ENCODE measurements at places on chromosomes 3 and 15.
A peak's percentile ranks its signal among the peaks of the same experiment; 100 is the strongest.

GRCh38 chr15:75598361-75598760, 19.2 kb upstream of the PTPN9 start:
- no peak for DNase-seq

DNA sequence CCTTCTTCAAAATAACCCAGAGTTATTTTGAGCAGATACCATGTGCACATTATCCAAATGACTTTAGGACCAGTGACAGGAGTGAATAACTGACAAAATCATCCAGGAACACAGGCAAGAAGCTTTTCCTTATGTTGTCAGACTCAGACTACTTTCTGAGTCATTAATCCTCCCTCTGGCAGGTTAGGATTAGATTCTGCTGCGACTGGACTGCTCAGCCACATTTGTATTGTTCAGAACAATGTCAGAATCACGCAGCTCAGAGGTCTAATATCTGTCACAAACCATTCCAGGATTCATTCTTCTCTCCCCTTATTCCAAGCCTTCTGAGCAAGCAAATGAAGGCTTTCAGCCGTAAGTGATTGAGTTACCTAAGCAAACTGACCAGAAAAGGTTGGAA, 34.8 kb upstream of the FAM174B start:
- no peak for DNase-seq

DNA sequence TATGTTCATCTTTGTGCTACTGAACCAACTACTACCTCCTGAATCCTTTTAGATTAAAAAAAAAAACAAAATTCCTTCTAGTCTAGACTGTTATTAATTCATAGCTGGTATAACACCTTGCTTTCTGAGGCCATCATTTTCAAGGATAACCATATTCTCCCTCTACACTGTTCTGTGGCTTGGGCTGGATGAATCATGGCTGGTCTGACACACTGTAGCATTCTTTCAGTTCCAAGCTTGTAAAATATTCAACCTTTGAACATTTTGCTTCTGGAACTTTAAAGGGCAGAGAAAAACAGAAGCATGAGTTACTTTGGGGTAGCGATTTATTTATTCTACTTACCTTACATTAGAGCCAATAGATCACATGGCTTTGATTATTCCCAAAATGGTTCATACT, 7.6 kb downstream of the HSPBAP1 start:
- no peak for DNase-seq

DNA sequence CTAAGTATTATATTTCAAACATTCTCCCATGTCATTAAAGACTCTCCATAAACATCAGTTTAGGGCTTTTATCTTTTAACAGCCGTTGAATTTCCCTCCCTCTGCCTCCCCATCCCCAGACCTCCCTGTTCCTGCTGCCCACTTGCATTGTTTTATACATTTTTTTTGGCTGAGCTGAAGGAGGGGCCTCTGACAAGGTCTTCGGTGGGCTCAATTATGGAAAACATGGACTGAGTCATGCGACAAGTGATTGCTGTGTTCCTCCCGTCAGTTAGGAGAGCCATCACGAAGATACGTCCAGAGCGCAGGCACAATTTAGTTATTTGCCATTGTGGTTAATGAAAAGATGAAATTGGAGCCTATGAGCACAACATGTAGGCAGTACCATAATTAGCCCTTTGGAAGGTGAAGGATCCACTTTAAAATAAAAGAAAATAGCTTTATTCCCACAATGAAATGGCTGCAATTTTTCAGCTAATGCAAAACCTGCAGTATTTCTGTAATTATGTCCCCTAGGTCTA, 12.0 kb upstream of the NMNAT3 start:
- DNase-seq, result no peak

GRCh38 chr3:195015021-195015420, 255.9 kb downstream of the XXYLT1 start:
- DNase-seq, result no peak

GRCh38 chr3:14913071-14913925, 34.1 kb upstream of the NR2C2 start:
- no peak for DNase-seq

DNA sequence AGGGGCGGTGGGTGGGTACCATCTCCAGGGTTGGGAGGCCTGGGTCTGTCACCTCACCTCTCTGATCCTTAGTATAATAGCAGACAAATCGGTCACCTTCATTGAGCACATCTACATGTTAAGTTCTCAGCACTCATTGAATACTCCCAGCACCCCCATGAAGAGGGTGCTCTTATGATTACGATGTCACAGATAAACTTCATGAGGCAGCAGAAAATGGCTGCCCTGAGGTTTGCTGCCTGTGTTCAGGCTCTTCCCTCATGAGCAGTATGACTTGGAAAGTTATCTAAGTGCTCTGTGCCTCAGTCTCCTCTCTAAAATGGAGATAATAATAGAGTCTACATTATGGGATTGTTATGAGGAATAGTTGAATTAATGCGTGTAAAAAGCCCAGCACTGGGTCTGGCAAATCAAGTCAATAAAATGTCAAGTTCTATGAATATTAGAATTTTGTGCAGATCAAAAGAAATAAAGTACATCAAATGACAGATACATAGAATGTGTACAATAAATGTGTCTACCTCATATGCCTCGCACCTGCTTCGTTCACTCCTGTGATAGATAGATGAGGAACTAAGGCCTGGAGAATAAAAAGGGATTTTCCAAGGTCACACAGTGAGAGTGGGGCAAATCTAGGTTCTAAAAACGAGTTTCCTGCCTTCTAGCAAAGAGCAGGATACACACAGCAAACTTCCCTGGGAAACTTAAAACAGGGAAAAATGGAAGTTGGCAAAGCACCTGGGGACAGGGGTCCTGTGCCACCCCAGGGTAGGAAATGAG, 142.2 kb upstream of the MRPS22 start:
- DNase-seq, result no peak

DNA sequence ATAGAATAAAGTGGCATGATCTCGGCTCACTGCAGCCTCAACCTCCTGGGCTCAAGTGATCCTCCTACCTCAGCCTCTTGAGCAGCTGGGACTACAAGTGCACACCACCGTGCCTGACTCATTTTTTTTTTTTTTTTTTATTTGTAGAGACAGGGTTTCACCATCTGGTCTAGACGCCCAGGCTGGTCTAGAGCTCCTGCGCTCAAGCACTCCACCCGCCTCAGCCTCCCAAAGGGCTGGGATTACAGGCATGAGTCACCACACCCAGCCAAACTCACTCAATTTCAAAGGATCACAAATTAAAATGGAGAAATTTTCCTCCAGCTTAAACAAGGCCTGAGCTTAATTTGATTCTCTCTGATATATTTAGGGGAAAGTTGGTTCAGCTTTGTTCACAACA, 27.3 kb upstream of the NMB start:
- DNase-seq, result peak; percentile 18

GRCh38 chr15:31320022-31320421, 6.6 kb upstream of the KLF13 start:
- DNase-seq, result no peak

DNA sequence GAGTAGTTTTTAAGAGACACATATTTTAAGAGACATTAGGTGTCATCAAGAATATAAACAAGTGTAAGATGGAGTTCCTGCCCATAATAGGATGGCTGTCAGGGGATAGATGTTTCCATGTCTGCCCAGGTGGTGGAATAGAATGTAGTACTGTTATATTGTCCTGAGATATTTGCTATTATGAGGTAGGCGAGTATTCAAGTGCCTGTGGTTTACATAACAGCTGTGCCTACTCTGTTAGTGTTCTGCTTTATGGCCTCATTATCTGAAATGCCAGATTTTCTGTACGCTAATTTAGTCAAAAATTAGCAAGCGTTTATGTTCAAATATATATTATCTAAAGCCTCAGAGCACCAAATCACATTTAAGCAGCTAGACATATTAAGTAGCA, 360.2 kb upstream of the ROPN1 start:
- DNase-seq, result no peak

GRCh38 chr3:100131241-100131640, 16.9 kb upstream of the FILIP1L start:
- DNase-seq, result no peak

DNA sequence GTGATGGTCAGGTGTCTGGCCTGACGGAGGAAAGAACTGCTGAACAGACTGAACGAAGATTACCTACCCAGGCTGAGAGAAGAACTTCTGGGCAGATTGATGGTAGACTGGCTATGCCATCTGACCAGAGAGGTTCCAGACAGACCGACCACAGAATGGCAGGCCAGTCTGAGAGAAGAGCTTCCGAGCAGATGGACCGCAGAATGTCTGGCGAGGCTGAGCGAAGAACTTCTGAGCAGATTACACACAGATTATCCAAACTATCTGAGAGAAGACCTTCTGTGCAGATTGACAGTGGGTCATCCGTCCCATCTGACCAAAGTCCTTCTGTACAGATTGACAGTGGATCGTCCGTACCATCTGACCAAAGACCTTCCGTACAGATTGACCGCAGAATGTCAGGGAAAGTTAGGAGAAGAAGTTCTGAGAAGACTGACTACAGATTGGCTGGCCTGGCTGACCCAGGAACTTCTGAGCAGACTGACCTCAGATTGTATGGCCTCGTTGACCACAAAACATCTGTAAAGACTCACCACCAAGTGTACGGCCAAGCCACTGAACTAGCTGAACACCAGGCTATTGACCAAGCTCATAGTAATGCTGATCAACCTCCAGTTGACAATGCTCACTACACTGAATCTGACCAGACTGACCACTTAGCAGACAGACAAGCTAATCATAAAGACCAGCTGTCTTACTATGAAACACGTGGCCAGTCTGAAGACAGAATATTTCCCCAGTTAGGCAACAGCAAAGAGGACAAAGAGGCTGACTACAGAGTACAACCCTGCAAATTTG, 812 bp downstream of the TEX55 start:
- DNase-seq, result no peak

DNA sequence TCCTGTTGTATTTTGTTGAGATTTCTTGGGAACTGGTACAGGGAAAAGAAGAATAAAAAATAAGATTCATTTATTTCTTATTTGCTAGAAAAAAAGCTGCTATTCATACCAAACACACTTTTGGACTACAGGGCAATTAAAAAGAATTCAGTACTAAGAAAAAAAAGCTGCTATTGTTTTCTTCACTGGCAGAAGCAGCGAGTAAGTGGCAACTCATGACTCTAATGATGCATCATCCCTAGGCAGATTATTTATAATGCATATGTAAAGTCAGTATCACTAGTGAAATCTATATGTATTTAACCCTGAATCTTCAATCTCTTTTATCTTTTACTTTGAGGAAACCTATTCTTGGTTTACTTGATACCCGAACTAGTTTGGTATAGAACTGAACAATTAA, 15.2 kb downstream of the PFN2 start:
- no peak for DNase-seq

- DNase-seq, result no peak
These were observed 1.1 kb upstream of the ECT2 start for GRCh38 chr3:172749230-172749965.

DNA sequence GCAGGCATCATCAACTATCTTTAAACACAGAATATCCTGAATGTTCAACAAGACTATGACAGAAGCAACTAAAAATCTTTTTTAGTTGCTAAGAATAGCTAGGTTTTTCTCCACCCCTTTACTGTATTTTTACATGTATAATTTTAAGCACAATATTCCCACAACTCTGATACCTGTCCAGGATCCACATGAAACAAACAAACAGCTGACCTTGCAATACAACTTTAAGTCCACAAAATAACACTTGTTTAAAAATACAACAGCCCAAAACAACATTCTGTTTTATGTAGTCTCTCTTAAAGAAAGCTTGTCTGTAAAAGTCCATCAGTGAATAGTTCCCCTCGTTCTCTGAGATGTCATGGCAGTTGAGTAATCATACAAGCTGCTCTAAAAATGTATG, 41.1 kb downstream of the IFT57 start:
- no peak for DNase-seq

GRCh38 chr3:184337981-184338380, 581 bp downstream of the FAM131A start:
- DNase-seq, result no peak

DNA sequence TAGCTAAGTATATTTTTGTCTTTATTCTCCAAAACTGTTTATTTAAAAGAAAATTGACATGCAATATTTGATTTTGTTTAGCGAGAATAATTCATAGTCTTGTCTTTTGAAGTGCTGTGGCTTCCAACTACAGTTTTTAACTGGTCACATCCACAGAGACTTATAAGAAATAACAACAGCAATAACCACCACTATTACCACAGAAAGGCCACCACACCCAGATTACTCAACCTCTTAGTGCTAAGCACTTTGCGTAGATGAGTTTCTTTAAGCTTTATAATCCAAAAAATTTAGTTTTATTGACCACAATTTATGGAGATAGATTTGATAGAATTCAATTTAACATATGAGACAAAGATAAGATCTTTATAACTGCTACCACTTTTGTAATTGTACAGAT, 468.4 kb upstream of the UBE2E2 start:
- no peak for DNase-seq

- DNase-seq, result no peak
These were observed 516.1 kb downstream of the MECOM start for GRCh38 chr3:169147238-169148008.

DNA sequence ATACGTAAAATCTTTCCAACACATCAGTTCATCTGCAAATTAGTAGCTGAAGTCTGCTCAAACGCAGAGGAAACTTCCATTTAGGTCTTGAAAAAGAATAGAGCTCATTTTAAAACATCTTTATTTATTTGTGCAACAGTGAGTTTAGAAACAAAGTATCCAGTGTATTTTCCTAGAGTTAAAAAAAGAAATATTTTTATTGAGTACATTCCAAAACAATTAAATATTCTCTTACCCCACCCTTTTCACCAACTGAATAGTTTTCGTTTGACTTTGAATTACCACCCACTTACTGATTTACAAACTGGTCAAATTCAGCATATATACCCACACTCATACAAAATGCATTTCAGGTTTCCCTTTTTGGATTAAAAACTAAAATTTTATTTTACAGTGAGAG, 104.7 kb downstream of the ZBTB20 start:
- no peak for DNase-seq

DNA sequence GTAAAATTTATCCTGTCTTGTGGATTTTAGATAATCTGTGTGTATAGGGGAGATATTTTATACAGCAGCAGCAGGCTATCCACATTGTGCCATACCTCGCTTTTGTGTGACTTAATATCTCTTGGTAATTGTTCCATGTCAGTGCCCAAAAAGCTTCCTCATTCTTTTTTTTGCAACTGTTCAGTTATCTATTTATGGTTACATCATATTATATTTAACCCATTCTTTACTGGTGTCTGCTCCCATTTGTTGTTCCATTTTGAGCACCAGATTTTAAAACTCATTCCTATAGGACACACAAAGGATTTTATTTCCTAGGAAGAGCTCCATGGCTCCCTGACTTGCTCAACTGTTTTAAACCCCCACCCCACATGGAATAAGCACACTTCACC, 86.3 kb upstream of the RASGRP1 start:
- DNase-seq, result no peak
